Activated CD8-positive, alpha-beta memory T cell treated with anti-CD3 and anti-CD28 coated beads for 1 hour (primary cell): ENCODE measurements at places on chromosomes 4 and X.

DNA sequence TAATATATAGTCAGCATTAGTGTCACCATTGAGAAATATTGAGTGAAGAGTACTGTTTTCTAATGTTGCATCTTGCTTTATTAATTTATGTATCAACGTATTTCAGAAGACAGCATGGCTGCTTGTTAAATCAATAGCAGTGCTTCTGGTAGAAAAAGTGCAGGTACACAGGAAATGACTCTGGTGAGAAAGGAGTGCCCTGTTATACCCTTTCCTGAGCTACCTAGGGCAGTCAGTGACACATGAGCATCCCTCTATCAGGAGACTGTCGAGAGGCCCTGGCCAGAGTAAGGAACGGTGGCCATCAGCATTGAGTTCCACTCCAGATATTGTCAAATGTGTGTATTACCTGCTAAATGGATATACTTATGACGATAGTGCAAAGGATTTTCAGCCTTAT is 42.1 kb downstream of the SCML1 start:
- DNase-seq: no peak

DNA sequence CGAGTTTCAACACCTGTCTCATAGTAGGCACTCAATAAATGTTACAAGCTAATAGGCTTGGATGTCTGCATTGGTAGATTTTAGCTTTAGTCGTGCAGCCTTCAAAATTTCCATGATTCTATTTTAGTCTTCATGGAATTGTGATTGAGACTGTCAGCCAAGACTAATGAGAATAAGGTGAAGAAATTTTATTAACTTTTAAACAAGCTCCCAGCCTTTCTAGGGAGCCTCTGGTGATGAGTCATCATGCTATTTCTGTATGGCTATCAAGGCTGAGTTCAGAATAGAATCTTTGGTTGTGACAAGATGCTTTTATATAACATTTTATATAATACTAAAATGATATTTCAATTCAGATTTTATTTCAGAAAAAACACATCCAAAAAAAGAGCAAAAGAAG is 685.8 kb downstream of the GABRG1 start:
- DNase-seq: no peak

GRCh38 chrX:85303544-85303943 is 59.8 kb downstream of the ZNF711 start:
- DNase-seq: no peak

DNA sequence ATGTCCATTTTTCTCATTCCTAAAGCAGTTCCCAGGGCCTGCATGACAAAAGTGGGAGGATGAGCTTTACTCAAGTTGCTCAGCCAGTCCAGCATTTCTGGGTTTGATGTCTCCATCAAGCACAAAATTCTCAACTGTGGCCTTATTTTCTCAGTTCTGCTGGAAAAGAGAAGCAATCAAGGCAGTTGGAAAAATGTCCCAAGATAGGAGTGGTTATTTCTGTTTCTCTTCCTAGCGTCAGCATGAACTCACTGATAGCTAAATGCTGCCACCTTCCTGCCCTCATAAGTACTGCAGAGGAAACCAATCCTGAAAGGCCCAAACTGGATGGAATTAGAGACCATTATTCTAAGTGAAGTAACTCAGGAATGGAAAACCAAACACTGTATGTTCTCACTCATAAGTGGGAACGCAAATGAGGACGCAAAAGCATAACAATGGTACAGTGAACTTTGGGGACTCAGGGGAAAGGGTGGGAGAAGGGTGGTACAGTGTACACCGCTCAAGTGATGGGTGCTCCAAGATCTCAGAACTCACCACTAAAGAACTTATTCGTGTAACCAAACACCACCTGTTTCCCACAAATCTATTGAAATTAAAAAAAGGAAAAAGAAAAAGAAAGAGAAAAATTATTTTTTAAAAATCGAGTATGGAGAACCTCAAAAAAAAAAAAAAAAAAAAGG is 29.6 kb downstream of the ADH7 start:
- peak; percentile 36 for DNase-seq

GRCh38 chr4:1035510-1035909 is 24.1 kb downstream of the FGFRL1 start:
- DNase-seq: no peak

- DNase-seq: no peak
Observed at GRCh38 chrX:29547877-29548276, 667.5 kb upstream of the MAGEB2 start.

DNA sequence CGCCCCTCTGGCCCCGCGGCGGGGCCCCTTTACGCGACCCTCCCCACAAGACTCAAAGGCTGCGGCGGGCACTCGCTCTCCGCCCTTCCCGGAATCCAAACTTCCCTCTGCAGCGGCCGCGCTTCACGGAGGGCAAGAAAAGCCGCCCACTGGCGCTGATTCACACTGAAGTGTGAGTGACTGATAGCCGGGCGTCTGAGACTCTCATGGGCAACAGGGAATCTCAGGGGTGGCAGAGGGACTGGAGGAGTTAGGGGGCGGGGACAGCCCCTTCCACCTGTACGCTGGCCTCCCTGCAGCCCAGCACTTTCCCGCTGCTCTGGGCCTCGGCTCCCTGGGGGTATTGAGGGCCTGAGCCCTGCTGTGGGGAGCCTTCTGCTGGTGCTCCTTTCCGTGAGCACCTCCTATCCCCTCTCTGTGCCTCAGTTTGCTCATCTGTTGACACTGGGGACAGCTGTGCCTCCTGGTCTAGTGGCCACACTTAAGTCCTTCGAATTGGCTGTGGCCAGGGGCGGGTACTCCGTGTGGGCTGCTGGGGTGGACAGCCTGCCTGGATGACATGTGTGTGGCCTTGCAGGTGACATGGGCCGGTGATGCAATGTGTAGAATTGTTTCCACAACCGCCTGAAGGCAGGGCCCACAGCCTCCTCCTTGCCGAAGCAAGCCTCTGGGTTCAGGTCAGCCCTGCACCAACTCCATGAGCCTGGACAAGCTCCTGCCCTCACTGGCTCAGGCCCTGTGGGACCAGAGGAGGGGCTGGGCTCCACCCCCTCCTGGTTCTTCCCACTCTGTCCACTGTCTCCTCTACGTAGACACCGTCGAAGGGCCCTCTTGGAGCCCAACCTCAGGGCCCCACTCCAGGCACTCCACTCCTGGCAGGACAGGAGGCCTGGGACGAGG is 951 bp downstream of the SH3BP2 start:
- no peak for DNase-seq

- no peak for DNase-seq
Observed at GRCh38 chr4:106333186-106333585, 16.8 kb downstream of the AIMP1 start.

DNA sequence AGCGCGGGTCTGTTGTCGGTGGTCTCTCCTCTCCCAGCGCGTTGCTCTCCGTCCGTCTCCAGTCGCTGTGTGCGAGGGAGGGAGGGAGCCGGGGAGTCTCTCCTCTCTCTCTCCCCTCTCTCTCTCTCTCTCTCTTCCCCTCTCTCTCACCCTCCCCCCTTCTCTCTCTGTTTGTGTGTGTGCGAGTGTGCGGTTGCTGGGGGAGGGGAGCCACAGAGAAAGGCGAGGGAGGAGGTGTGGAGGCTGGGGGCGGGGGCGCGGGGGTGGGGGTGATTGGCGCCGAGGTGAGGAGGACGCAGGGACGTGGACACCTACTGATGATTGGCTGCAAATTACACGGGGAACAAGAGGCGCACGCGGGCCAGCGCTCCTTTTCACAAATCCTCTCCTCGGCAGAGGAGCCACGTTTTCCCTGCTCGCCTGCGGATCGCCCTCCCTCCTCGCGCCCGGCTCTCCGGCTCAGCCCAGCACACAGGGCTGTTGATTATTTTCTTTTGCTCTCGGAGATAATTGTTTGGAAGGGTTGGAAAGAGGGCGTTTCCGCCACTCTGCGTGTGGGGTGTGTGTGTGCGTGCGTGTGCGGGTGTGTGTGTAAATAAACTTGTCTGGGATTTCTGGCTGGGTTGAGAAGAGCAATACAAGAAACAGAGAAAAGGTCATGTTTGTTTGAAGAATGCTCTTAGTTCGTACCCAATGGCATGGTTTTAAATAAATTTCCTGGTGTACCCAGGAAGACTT is at the start of gene CXXC4:
CXXC4 (minus strand) TSS at position 73 of the 738 bp plus-strand sequence. CDS start 3,092 bp downstream, outside the sequence.
- DNase-seq: no peak

- no peak for DNase-seq
Observed at GRCh38 chr4:9769321-9769720, 12.1 kb upstream of the DRD5 start.

GRCh38 chr4:188811121-188811520 is 671.9 kb downstream of the TRIML1 start:
- no peak for DNase-seq

DNA sequence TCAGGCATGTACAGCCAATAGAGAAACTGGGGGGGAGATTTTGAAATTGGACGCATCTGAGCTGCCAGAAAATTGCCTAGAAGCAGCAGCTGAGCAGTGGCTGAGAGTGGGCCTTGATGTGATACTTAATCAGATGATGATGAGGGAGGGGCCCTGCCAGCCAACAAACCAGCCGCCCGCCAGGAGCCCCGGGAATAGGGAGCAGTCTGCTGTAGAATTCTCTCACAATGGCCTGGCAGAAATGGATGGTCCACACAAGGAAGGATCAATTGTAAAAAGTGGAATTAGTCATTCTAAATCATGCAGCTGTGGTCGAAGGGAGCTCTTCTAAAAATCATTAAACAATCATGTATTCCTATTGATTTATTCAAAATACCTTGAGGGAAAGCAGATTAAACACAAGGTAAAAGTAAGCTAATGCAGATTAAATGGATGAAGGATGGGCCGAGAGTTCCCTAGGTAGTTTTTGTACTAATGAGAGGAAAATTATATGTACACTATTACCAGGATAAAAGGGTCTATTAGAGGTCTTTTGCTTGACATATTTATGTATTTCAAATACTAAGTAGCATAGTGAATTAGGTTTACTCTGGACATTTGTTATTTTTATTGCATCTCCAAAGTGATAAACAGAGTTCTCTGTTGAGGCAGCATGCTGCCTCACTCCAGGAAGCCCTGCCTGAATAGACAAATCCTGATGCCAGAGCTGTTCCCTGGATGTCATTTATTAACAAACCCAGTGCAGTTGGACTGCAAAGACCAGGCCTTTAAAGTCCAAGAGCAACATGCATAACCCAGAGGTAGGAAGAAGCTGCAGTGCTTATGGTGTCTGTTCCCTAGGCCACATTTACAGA is 91.3 kb downstream of the NKX6-1 start:
- DNase-seq: no peak

- DNase-seq: no peak
Observed at GRCh38 chrX:133403984-133404383, 11.3 kb downstream of the GPC4 start.

- DNase-seq: no peak
Observed at GRCh38 chr4:75371915-75372314, 142.3 kb downstream of the RCHY1 start.

GRCh38 chr4:71683309-71683708 is 100.6 kb downstream of the GC start:
- no peak for DNase-seq

DNA sequence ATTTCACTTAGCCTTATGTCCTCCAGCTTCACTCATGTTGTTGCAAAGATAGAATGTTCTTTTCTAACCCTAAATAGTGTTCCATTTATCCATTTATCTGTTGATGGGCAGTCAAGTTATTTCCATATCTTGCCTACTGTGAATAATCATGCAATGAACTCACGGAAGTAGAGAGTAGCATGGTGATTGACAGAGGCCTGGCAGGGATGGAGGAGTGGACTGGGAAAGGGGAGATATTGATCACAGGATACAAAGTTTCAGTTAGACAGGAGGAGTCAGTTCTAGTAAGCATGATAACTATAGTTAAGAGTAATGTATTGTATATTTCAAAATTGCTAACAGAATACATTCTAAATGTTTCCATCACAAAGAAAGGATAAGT is 10.3 kb upstream of the CLNK start:
- no peak for DNase-seq

- no peak for DNase-seq
Observed at GRCh38 chr4:149784018-149784417, 31.6 kb downstream of the IQCM start.

DNA sequence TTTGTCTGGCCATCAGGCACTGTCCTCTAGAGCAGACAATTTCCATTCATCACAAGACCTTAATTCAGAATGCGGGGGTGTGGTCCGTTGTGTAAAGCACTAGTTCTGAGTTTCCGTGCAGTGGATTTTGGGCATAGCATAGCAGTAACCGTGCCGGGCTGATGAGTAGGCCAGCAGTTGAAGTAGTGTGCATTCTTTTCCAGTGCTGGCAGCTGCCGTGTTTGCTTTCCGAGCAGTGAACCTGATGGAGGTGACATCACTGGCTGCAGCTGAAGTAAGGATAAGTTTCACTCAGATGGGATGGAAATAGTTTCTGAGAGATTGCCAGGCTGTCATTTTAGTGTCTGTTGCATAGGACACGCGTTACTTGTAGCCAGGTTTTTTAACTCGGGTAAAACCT is 107.0 kb upstream of the STIM2 start:
- DNase-seq: no peak

- no peak for DNase-seq
Observed at GRCh38 chrX:152614791-152615190, 22.9 kb upstream of the GABRQ start.

GRCh38 chr4:72006586-72006985 is 25.2 kb upstream of the NPFFR2 start:
- no peak for DNase-seq

DNA sequence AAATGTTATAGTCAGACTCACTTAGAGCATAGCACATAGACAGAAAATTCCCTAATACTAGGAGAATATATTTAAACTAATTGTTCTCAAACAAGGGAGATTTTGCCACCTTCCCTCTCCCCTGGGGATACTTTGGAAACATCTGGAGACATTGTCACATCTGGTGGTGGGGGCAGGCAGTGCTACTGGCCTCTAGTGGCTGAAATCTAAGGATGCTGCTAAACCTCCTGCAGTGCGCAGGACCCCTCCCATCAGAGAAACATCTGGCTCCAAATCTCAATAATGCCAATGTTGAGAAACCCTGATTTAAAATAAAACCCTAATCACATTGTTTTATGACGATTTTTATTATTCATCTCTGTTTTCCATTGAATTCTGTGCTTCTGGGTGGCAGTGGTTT is 244.9 kb downstream of the FRMPD4 start:
- DNase-seq: no peak

DNA sequence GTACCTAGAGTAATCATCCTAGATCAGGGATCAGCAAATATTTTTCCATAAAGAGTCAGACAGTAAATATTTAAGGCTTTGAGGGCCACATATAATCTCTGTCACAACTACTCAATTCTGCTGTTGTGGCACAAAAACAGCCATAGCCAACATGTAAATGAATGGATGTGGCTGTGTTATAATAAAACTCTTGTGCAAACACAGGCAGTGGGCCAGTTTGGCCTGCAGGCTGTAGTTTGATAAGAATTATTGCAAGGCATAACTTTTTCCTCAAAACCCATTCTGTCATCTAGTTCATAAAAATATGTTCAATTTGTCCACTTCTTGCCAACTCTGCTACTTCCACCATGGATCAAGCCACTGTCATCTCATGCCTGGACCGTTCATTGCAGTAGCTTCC is 39.4 kb upstream of the SHROOM4 start:
- DNase-seq: no peak

DNA sequence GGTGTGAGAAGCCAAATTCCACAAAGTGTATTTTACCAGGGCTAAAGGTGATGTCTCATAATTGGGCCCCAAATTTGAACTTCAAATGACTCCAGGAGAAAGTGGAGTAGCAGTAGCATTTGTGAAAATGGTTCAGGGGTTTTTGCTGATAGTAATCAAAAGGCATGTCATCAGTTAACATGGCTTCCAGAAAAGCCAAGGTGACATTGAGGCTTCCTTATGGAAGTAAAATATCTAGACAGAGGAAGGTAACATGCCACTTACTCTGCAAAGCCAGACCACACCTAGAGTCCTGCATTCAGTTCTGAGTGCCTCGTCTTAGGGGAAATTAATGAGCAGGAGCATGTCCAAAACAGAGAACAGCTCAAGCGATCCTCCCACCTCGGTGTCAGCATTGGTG is 2.2 kb upstream of the RPL36A start:
- no peak for DNase-seq
